ENCODE measurements at places on chromosomes 4 and X. TPM values are rescaled to one million over a fixed set of nuclear protein-coding genes. Genes with fewer than 3 reads are reported as not detected.
A peak's percentile ranks its signal among the peaks of the same experiment; 100 is the strongest.

- DNase-seq: peak; percentile 37
Measured at GRCh38 chr4:27366104-27366823, 505.6 kb downstream of the STIM2 start.

GRCh38 chr4:22434895-22435294, 81.0 kb downstream of the ADGRA3 start:
- DNase-seq: peak; percentile 42

GRCh38 chr4:829761-830600, 4.1 kb upstream of the CPLX1 start:
- DNase-seq: no peak

- no peak for DNase-seq
Measured at GRCh38 chr4:121229993-121230392, 65.9 kb upstream of the TNIP3 start.

DNA sequence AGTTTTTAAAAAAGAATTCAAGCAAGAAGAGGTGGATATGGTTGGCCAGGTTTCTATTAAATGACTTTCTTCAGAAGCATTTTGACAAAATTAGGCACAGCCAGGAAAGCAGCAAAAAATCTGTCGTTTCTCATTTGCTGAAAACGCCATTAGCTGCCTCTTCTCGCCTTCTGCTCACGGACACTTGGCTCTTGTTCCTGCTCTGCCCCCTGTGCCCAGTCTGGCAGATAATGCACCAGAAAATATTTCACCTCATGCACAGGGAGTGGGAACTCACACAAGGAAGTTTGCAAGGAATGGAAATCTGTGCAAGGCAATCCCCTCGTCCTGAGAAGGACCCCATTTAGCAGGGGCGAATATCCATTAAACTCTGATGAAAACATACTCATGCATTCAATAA, 260.0 kb downstream of the PACRGL start:
- no peak for DNase-seq

- peak; percentile 73 for DNase-seq
Measured at GRCh38 chr4:84631573-84631972, 48.6 kb downstream of the CDS1 start.

GRCh38 chrX:120739300-120739699, 109.4 kb upstream of the C1GALT1C1 start:
- DNase-seq: no peak

- DNase-seq: no peak
Measured at GRCh38 chrX:109716431-109717028, 16.5 kb downstream of the ACSL4 start.

DNA sequence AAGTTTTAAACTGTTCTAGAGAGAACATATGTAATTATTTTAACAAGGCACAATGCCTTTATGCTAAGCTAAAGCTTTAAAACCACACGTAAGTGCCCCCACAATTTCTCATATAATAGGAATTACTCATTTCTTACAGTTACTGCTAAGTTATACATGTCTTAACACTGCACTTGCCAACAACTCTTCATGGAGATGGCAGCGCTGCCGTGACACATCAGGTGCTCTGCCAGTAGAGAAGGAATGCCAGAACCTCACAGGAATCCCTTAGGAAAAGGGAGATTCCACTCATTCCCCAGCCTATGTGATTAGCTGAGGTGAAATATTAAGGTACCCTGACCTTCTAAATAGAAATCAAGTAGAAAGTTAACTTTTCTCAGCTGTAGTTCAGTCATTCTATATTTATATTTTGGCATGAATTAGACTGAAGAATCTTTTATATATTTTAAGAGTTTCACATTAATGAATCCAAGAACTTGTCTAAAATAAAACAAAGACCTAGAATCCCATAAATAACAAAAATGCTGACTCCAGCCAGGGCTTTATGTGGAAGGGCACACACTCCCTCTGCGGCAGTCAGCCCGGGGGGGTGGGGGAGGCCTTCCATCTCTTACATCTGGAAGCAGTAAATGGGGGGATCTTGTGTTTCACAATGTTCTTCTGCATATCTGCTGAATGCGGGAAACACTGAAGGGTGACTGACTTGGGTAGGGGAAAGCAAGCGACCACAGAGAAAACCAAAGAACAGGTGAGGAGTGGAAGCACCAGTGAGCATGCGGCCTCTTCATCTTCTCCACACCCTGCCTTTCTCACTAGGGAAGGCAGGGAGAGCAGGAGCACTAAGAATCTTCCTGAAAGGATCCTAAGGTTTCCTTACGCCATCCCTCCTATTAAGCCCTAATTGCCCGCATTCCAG, 23.7 kb downstream of the ACSL1 start:
- peak; percentile 88 for DNase-seq

DNA sequence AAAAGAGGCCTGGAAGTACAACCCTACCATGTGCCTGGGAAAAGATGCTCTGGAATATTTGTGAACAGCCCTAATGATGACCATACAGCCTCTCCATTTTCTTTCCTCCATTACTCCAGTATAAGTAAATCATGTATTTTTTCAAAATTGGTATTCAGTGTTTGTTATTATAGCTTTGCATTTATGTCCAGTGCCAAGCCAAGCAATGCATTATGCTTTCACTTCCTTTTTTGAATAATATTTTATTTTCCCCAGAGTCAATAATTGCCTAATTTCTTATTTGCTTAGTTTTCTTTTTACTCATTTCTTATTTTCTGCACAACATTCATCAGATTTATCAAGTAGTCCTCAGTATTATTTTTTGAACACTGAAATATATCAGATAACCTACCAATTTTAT, 49.3 kb upstream of the EOLA2 start:
- no peak for DNase-seq

DNA sequence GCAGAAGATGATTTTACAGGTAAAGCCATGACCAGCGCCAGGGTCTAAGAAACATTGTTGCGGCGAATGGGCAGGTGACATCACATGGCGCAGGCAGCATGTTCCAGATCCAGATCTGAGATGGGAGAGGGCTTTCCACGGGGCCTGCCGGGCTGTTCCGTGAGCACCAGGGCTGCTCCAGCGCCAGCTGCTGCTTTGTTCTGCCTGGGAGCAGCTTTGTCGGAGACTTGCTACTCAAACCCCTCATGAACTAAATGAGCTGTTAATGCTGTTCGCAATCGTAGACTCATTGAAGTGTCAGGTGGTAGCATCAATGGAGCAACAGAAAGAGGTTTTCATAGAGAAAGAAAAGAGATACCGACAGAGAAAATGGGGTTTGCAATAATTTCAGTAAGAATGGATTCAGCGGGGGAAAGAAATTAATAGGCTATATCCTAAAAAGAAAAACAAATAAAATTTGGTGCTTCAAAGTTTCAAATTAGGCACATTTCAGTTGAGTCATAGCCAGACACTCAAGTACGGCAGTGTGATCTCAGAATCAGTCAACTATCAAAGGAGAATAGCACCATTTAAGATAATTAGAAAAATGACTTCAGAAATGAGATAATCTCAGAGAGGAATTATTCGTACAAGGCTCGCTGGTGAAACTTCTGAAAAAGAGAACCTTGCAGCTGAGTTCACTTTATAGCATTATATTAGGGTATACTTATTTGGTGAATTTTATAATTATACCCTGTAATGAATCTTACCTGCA, 23.9 kb downstream of the SORBS2 start:
- no peak for DNase-seq

RAB40AL gene
- total RNA-seq: 1.3 TPM

MAOA gene
- total RNA-seq: 38.6 TPM

DMP1 gene
- total RNA-seq: not detected

SLC7A11 gene
- 80.2 TPM for total RNA-seq

MAGEA6 gene
- not detected for total RNA-seq

PRRG3 gene
- not detected for total RNA-seq

ADH4 gene
- total RNA-seq: not detected

Data from mammary epithelial cell (primary cell).